ENCODE measurements at places on chromosomes 1 and 21.

DNA sequence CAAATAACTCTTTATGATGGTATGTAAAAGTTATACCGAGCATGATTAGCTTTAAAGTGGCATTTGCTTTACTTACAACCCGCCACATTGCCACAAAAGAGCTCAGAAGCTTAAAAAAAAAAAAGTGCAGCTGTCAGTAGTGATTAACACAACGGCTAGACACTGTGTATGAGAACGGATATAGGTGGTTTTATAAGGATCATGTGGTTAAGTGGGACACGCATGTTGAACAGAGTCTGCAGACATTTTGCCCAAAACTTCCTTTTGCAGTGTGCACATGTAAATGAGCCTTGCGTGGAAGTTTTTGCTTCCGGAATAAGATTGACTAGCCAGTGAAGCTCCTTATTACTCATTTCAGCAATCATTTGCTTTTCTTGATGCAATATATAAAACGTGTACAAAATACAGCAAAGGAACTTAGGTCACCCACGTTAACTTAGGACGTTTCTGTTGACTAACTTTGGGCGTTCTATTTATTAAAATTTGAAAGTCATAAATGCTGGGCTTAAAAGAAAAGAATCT, 58.7 kb upstream of the RGS1 start:
- DNase-seq = no peak

DNA sequence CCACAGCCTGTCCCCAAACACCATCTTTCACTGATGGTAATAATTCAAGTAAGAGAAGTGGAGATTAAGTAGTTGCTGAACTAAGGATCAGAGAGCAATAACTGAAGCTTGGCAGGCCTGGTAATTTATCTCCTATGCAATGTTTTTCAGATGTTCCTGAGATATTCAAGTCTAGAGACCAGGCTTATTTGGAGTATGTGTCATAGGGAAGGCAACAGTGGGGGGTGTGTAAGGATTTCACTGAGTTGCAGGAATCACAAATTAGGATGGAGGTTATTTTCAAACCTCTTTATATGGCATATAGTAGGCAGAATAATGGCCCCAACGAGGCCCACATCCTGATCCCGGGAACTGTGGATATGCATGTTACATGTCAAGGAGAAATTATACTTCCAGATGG, 171.7 kb downstream of the KCNJ6 start:
- DNase-seq = no peak

DNA sequence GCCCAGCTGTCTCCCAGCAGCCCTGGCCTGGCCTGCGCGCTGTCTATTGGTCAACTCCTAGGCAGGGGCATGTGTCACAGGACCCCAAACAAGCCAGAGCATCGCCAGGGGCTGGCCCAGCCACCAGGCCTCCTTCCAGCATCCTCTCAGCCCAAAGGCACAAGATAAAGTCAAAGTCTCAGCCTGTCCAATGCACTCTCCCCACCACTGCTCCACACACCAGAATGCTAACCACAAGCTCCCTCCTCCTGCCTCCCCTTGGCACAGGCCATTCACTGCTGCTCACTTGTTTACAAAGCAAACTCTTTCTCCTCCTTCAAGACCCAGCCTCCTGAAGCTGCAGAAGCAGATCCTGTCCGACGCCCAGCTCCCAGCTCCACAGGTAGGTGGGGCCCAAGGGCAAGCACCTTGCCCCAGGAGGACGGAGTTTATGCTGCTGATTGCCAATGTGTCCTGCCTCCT, 133.4 kb downstream of the DMRTB1 start:
- DNase-seq = no peak

DNA sequence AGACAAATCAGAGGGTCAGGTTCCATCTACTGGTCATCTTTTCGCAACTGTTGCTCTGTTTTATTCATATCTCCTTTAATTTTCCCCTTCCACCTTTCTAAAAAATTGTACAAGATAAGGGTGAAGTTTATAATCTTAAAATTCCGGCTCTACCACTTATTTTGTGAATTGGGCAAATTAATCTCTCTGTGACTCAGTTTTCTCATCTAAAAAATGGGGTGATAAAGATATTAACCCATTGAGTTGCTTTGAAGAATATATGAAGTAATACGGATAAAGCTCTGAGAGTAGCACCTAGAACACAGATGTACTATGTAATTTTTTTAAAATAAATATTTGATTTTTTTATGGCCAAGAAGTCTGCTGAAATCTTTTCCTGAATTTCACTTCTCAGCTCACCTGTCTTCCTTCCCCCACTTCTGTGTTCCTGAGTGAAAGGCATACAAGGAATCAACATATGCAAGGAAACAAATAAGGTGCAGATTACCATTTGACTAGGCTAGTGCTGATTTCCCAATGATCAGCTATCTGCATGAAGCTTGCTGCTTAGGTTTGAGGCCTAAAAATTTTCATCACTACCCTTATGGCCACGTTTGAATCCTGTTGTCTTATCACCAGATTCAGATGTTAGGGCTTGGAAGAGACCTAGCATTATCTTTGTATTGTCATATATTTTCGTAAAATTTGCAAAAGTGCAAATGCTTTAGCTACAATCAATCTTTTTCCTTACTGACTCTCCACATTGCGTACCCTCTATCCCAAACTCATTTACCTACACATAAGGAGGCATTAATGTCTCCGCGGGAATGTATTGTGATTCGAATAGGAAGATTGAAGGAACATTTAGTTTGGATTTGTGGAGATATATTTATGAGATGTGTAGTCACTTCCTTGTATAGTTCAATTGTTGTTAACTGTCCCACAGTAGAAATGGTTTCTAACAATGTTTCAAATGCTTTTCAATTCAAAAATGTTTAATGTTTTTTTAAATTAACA, 718.3 kb upstream of the PTBP2 start:
- DNase-seq = no peak

DNA sequence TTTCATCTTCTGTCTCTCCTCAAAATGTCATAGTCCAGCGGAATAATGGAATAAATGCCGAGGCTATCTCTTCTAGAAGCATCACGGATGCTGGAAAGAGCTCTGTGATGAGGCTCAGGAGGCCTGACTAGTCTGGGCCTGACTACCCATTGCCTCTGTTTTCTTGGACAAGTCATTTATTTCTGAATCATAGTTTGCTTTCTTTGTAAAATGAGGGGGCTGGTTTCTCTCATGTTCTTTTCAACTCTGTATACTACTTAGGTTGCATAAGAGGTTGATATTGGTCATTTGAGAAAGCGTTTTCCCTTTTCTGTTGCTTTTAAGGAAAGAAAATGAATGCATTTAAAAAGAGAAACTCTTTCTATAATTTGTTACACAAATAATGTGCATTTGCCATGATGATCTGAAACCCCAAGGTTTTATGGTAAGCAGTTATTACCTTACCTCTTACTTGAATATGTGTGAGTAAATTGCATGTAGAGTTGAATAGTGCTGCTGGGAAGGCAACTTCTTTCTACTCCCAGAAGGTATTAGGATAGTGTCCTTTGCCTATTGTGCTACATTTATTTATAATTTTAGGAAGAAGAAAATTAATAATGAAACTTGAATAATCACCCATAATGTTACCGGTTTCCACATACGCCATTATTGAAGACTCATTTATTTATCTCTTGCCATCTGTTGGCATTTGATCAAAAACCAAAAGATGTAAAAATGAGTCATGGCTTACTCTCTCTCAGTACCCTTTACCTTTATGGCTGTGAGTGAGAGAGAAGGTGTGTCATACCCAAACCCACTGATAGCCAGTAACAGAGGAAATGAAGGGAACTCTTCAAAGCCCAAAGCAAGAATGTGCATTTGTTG, 179.1 kb downstream of the FASLG start:
- no peak for DNase-seq

DNA sequence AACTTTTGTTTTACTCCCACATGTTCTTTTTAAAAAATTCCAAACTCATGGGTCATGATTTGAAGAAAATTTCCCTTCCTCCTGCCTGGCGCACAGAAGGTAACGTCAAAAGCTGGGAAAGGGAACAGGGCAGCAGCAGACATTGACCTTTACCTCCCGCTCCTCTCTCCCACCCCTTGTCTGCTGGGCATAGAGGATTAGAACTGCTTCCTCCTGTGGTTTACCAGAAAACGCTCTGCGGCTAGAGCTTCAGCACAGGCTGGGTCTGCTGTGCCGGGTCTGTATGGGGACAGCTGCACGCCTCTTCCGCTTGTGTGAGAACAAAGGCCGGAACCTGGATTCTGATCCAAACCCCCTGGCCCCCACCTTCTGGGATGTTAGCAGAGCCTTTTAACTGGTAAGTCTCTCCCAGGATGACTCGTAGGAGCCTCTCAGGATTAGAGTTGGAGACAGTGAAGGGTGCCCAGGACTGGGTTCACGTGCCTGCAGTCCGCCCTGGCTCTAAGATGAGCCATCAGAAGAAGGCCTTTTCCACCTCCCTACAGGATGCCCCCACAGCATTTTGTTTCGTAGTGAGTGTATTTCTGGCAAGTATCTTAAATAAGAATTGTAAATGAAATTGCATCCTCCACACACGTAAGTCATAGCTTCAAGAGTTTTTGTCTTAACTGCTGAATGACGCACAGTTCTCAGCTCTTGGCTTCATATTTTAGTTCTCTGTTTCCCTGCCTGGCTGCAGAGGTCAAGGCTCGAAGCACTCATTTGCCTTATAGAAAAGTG, 5.2 kb downstream of the H6PD start:
- DNase-seq = no peak

GRCh38 chr1:27621051-27621920, 13.7 kb downstream of the FGR start:
- DNase-seq = no peak

DNA sequence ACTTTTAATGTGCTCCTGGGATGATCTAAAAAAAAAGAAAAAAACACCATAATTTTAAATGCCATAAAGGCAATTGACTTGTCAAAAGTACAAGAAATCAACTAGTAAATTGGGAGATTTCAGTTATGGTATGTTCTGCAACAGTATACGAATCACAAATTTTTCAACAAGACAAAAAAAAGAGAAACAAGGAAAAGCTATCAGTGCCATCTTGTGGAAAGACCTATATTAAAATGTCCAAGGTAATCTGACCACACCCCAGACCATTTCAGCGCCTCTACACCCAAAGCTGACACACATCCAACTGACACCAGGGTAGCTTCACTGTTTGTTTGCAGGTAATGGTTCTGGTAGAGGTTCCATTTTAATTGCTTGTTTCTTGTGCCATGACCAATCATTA, 5.0 kb upstream of the DUSP23 start:
- no peak for DNase-seq

GRCh38 chr1:247482747-247483146, 24.8 kb upstream of the OR2B11 start:
- no peak for DNase-seq

DNA sequence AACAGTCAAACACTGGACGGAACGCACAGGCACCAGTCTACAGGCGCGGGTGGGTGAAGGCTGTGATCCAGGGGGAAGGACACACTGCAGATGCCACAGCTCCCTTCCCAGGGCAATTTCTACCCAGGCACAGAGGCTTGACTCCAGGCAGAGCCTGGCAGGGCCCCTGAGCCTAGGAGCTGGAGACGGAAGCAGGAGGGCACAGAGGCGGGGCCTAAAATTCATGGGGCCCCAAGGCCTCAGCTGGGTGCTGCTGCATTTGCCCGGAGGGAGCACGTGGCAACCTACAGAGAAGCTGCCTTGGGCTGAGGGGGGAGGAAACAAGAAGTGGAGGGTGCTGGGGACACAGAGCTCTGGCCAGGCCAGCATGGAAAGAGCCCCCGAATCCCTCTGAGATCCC, 41.2 kb downstream of the UBE2G2 start:
- DNase-seq = no peak

- no peak for DNase-seq
These were observed 20.5 kb upstream of the ZNF496 start for GRCh38 chr1:247352175-247352574.

GRCh38 chr1:113675302-113675701, 84.0 kb downstream of the PHTF1 start:
- no peak for DNase-seq

- no peak for DNase-seq
These were observed 906 bp upstream of the ADARB1 start for GRCh38 chr21:45073301-45074047.

GRCh38 chr1:112264553-112264952, 131.5 kb upstream of the CTTNBP2NL start:
- DNase-seq = no peak

DNA sequence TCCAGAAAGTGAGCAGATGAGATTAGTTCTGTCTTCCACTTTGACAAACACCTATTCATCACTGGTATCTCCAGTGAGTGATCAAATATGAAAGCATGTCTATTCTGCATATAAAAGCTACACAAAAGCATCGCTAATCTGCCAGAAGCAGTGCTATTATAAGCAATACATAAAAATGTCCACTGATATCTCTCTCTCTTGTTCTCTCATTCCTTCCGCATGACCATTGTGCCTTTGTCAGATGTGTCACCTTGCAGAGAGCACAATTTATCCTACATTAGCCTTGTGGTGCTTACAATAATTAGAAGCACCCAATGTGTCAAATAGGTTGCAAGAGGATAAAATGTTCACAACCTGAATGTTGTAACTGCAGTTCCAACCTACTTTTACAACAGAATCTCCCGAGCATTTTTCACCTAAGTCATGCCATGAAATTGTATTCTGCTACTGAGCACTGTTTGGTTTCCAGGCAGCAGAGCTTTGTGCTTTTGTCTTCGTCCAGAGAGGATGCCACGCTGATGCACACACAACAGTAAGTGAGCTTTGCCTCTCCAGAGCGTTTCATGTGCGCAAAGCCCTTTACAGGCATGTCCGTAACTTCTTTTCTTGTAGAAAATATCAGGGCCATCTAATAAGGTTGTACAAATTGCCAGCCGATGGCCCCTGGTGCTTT, 198.7 kb upstream of the PLD5 start:
- no peak for DNase-seq

- DNase-seq = no peak
These were observed 45.9 kb downstream of the SLX9 start for GRCh38 chr21:44985441-44986401.

DNA sequence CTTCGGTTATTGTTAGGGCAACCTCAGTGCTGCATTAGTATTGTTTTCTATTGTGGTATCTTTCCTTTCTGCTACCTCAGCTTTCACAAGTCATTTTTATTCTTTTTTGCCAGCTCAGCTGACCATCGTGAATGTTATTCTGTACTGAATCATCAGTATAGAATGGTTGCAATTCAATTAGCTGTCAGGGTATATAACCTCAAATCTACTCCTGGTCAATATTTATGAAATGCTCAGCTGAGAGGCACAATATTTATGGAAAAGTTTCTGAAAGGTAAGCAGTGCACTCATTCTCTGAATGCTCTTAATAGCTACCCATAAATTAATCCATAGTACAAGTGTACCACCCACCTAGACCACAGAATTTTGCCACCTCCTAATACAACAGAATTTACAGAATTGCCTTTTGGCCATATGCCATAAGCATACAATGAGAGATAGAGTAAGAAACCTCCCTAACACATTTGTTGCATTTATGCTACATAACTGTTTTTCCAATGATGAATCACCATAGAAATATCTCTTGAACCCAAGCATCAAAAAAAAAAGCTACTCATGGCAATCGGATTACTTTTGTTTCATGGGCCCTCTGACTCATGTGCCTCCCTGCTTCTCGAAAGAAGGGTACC, 732.6 kb upstream of the CHRM3 start:
- DNase-seq = no peak

DNA sequence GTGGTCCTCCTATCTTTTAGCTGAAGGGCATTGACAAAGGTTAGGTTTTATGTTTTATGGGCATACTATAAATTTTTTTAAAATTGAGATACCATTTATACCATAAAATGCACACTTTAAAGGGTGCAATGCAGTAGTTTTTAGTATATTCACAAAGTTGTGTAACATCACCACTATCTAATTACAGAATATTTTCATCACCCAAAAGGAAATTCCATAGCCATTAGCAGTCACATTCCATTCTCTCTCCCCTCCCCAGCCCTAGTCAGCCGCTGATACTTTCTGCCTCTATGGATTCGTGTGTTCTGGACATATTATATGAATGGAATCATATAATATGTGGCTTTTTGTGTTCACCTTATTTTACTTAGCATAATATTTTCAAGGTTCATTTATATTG, 135.8 kb upstream of the B3GALT2 start:
- no peak for DNase-seq
